ENCODE measurements at places on chromosomes 7 and 10. TPM values are rescaled to one million over a fixed set of nuclear protein-coding genes. Genes with fewer than 3 reads are reported as not detected.
A peak's percentile ranks its signal among the peaks of the same experiment; 100 is the strongest.

DNA sequence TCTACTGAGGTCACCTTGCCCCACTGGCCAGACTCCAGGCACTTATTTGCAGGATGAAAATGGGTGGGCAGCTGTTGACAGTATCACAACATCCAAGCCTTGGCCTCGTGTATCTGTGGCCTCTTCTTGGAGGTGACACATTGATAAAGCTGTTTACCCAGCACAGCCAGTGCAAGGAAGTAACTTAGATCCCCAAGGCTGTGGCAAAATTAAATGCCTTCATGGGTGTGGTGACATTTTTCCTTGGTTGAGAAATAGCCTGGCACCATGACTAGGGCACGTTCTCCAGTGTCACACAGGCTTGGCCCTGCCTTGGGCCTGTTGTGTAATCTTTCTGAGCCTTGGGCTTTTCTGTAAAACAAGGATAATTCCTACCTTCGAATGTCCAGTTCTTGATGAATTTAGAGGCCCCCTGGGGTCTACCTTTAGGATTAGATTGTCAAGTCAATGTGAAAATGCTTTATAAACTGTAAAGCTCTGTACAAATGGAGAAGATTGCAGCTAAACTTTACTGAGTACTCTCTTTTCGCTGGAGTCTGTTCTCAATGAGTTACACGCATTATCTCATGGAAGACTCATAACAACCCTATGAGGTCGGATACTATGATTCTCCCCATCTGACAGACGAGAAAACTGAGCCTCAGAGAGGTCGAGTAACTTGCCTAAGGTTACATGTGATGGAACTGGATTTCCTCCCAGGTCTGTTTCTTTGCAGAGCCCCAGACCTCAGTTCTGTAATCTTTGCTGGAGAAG lies 46.7 kb upstream of the LOXL4 start:
- peak; percentile 18 for DNase-seq

DNA sequence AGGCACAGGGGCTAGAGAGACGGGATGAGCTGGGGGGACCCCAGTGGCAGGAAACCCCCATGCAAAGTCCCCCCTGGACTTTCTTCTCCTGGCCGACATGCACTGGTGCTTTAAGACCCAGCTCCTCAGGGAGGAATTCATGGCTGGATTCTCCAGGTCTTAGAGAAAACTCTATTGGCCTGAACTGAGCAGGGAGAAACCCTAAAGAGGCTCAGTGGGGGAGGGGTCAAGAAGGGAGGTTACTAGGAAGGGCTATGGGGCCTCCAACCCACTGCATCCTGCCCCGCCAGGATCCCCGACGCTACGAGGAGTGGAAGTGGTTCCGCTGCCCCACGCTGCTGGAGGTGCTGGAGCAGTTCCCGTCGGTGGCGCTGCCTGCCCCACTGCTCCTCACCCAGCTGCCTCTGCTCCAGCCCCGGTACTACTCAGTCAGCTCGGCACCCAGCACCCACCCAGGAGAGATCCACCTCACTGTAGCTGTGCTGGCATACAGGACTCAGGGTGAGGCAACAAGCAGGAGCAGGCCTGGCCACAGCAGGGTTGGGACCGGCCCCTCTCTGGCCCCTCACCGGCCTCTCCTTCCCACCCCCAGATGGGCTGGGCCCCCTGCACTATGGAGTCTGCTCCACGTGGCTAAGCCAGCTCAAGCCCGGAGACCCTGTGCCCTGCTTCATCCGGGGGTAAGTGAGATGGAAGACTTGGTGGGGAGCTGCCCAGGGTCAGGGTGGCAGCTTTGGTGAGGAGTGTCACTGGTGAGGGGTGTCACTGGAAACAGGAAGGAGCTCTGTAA lies 13.8 kb downstream of the ATG9B start:
- no peak for DNase-seq

- DNase-seq, result no peak
These were observed 75.3 kb upstream of the CC2D2B start for GRCh38 chr10:95832216-95833041.

The PDCD11 gene
- total RNA-seq, result 30.6 TPM

DNA sequence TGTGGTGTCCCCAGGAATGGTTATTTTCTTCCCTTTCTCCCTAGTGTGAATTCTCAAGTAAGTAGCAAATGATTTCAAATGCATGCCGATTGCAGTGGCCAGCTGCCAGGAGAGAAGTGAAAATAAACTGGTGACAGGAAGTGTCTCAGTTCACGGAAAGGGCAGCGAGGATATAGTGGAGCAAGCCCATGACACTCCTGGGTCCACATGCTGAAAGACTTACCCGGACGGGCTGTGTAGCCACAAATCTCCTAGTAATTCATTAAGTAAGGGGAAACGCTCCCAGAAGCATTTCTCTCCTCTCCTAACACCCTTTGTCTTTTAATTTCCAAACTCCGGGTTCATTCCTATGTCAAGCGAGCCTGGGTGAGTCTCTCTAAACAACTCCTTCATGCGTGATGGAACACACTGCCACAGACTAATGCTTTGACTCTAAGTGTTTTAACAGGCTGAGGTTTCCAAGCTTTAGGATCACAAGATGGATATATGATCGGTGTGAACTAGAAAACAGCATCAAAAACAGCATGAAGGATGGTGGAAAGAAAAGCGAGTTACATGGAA lies 125.6 kb downstream of the CYP26A1 start:
- DNase-seq, result peak; percentile 30

DNA sequence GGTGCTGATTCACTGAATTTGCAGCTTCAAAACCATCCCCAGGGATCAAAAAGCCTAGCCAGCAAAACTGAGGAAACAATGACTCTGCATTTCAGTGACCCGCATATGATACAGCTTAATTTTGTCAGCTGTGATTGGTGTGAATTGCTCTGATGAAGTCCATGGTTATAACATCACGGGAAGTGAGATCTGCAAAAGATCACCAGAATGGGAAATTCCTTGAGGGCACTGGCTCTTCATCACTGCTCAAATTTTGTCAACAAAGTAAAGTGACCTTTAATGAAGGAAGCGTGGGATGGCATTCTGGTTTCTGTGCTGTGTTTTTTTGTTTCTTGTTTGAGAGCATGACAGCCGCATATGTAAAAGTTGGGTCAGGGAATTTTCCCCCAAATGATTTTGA lies 745.9 kb downstream of the GATA3 start:
- DNase-seq, result no peak

GRCh38 chr10:88114368-88114767 lies 250.9 kb downstream of the PTEN start:
- DNase-seq, result no peak

DNA sequence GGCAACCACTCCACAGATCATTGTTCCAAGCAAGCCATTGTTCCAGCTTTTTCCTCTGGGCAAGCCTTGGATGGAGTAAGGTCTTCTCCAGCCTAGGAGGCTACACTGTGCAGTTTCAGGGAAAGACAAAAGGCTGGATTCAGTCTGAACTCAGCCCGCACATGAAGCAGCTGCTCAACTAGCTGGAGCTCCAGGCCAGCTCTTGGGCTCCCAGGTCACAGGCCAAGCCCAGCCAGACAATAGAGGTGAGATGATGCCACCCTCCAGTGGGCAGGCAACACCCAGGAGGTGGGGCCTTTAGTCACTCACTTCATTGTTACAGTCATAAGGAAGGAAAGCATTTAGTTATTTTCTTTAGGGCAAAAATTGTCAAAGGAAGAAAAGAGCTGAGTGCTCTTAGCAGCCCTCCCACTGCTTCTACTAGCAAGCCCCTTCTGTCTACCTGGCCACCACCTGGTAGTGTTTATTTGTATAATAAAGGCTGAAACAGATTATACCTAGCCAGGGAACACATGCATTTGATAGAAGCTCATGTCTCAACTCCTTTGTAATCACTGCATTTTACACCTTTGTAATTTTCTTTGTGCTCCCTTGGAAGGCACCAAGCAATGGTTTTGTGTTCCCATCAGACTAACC lies 253.4 kb downstream of the WDR11 start:
- no peak for DNase-seq

GRCh38 chr7:6167004-6167551 lies 105.3 kb downstream of the CYTH3 start:
- DNase-seq, result no peak

DNA sequence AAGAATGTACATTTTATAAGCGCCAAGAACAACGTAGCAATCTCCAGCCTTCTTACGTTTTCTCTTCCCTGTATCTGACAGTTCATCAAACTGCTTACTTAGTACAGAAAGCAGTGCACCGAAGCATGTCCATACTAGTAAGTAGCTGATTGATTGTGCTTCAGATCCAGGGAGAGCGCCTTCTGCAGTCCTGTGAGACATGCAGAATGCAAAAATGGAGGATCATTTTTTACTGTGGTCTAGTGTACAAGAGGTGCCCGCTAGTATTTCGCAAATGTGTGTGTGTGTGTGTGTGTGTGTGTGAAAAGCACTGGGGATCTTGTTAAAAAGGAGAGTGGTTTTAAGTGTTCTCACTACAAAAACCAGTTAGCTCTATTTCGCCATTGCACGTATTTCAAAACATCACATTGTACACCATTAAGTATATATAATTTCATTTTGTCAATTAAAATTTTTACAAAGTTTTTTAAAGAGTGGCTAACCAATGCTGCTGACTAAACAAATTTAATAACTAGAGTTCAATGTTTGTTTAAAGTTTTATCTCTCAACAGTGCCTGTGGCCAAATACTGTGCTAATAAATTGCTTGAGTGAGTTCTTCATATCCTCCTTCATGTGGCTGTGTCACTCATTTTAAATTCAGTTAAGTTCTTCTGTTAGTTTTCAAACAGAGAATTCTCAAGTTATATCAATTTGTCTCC lies 99.6 kb downstream of the ZMYND11 start:
- DNase-seq, result no peak

DNA sequence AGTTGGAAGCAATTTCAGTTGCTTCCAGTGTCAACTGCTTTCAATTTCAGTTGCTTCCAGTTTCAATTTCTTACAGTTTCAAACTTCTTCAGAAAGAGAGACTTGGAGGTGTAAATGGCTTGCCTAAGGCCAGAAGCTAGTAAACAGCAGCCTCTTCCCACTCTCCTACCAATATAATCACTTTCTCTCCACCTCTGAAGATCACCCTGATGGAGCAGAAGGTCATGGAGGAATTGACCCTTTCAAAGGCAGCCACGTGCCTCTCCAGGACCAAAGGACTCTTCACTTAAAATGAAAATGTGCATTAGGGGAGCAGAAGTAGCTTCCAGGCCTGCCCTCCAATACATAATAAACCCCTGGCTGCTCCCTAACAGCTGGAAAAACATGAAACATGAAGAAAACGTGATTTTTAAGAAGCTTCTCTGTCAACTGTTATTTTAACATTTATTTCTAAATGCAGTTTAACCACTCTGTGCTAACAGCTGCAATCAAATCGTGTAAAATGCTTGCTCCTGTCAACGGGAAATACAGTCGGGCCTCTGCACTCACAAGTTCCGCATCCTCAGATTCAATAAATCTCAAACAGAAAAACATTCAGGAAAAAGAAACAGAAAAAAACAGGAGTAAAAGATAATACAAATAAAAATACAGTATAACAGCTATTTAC lies 1020.6 kb downstream of the XPNPEP1 start:
- DNase-seq, result no peak

DNA sequence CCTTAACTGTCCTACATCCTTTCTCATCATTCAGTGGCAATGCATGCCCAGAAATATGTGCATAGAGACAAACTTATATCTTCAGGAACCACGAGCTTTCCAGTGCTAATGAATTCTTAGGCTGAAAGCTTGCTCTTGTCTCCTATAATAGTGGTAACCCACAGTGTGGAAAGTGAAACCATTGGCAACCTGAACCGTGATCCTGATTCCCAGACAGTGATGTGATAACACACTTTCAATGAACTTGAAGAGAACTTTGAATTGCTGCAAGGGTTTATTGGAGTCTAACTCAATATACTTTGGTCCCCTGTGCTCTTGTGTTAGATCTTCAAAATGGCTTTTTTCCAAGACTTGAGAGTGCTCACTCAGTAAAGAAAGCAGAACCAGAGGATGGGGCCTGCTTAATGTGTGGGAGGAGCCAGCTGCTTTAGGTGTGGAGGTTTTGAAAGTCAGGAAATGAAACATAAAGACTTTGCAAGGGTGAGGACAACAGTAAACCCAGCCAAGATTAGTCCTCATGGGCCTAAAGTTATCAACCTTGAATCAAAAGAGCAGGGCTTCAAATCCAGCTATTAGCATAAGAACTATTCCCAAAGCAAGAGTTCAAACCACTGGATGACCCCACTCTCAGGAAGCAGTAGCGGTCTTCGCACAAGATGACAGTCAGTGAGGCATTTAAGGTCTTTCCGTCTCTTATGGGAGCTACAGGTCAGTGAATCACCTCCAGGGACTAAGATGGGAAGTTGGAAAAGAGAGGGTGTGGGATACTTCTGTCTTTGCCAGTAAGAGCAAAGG lies 332.4 kb upstream of the NRP1 start:
- no peak for DNase-seq

The EBLN1 gene
- total RNA-seq, result not detected

The RELN gene
- not detected for total RNA-seq

The SKAP2 gene
- total RNA-seq, result 9.0 TPM

The ZNF853 gene
- total RNA-seq, result not detected

The HOXA13 gene
- 11.1 TPM for total RNA-seq

The CYP2W1 gene
- total RNA-seq, result not detected
